ENCODE measurements at places on chromosomes 5 and 9.

DNA sequence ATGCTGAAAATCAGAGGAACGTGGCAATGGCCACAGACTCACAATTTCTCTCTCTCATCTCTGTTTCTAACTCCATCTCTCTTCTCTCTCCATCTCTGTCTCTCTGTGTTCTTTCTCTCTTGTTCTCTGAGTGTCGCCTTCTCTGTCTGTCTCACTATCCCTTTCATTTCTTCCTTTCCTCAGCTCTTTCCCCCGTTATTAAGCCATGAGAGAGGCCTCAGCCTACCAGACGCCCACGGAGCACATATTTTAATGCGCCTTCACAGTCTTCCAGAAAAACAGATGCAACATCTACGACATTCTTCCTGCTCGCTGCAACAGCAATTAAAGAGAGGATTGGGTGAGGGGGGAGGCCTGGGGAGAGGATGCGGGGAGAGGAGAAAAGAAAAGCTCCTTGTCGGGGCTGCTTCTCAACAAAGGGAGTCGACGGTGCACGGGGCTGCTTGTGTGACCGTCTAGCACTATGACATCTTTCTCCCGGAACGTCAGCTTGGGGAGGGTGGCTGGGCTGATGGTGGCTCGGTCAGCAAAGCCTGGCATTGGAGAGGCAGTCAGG lies 37.7 kb upstream of the NEURL1B start:
- DNase-seq, result no peak

DNA sequence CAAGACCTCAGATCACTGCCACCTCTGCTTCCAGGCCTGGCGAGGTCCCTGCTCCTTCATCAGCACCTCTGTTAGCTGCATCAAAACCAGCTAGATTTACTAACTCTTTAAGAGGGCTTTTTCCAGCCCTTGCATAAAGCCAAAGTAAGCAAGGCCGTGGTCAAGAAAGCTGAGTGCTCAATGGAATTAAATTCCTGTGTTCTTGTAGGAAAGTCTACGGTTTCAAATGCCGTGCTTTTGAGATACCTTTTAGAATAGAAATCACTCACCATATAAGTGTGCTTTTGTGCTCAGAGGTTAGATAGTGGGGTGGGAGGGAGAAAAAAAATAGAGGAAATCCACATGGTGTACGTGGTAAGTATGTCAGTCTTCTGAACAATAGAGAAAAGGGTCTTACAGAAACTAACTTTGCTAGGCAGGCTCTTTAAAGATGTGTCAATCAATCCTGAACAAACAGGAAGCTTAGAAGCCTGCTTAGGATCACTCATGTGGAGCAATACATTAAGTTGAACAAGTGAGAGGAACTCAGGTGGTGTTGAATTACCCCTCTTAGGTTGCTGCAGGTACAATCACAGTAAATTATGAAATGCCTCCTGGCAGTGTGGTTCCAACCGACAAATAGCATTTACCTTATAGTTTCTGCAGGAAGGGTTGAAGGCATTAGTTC lies 79.7 kb downstream of the SEMA6A start:
- no peak for DNase-seq

- no peak for DNase-seq
Observed at GRCh38 chr5:17470064-17470463, 28.0 kb upstream of the TAF11L2 start.

- no peak for DNase-seq
Observed at GRCh38 chr9:107170801-107171200, 112.3 kb upstream of the RAD23B start.

- no peak for DNase-seq
Observed at GRCh38 chr5:94031631-94032030, 290.2 kb upstream of the POU5F2 start.

- no peak for DNase-seq
Observed at GRCh38 chr5:113524927-113525326, 11.4 kb downstream of the YTHDC2 start.

GRCh38 chr5:10393491-10393890 lies 40.0 kb downstream of the MARCHF6 start:
- DNase-seq, result no peak

- no peak for DNase-seq
Observed at GRCh38 chr9:97313746-97314145, 6.3 kb downstream of the CCDC180 start.

- DNase-seq, result no peak
Observed at GRCh38 chr5:72837524-72838096, 21.1 kb downstream of the TNPO1 start.

DNA sequence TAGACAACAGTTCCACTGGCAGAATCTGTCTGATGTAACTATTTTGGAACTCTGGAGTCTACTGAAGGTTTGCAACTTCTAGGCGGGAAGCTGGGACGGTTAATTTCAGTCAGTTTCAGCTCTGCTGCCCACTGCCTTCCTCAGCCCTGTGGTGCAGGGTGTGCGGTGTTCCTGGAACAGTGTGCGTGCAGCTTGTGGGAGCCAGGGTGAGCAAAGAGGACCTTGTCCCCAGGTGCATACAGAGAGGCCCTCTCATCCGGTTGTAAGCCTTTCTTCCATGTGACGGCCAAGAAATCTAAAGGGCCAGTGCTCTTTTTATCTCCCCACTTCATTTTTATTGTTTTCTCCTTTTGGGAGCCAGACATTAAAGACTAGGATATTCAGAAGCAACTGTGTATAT lies 114.6 kb downstream of the EHMT1 start:
- no peak for DNase-seq

DNA sequence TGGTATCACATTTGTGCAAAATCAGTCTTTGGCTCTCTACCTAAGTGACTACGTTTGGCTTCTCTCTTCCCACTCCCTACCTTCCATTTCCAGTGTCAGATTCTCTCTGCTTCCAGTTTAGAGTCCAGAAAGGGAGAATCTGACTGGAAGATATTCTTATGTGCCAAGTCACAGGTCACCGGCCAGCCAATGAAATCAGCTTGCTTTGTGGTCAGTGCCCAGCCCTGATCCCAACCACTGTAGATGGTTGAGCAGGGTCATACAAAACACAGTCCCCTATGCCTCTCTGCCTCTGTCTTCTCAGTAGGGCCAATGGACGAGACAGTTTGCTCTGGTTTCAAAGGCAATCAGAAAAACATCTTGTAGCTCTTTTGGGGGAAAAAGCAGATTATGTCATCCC lies 15.6 kb upstream of the EPB41L4B start:
- no peak for DNase-seq

- no peak for DNase-seq
Observed at GRCh38 chr5:56456002-56456401, 222.9 kb upstream of the ANKRD55 start.

- no peak for DNase-seq
Observed at GRCh38 chr5:35213608-35214007, 16.7 kb downstream of the PRLR start.

GRCh38 chr5:111984044-111984443 lies 227.1 kb upstream of the NREP start:
- DNase-seq, result no peak

DNA sequence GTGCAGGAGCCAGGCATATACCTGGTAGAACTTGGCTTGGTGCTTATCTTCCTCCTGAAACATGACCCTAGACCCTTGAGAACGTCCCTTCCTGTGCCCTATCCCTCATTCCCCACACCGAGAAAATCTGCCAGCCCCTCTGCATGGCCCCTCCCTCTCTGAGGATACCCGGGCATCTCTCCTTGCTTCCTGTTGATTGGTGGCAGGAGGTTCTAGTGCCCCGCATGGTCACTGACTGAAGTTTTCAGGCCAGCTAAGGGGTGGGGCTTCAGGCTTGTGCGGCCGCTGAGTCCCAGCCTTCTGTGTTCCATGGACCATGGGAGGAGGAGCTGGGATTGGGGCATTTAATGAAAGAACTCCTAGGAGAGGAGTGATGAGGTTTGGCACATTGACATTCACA lies 22.8 kb downstream of the IGIP start:
- no peak for DNase-seq

- no peak for DNase-seq
Observed at GRCh38 chr5:126888175-126888574, 111.2 kb downstream of the LMNB1 start.

- no peak for DNase-seq
Observed at GRCh38 chr9:134544388-134545214, 97.0 kb upstream of the COL5A1 start.

DNA sequence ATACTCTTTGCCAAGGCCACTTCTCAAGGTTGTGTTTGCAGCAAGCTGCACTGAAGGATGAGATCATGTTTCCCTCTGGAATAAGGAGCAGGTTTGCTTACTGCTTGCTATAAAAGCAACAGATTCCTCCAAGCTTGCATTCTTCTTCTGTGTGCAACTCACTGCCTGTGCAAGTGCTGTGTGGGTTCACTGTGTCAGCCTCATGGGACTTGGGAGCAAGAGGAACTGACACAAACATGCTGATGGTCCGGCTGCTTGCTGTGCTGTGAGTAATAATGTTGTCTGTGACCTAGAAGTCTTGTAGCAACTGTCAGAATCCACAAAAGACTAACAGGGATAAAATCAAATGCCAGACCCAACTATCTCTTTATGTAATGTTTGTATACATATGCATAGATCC lies 33.6 kb upstream of the SHC3 start:
- no peak for DNase-seq

GRCh38 chr5:74056789-74057164 lies 430.8 kb downstream of the ARHGEF28 start:
- DNase-seq, result no peak

DNA sequence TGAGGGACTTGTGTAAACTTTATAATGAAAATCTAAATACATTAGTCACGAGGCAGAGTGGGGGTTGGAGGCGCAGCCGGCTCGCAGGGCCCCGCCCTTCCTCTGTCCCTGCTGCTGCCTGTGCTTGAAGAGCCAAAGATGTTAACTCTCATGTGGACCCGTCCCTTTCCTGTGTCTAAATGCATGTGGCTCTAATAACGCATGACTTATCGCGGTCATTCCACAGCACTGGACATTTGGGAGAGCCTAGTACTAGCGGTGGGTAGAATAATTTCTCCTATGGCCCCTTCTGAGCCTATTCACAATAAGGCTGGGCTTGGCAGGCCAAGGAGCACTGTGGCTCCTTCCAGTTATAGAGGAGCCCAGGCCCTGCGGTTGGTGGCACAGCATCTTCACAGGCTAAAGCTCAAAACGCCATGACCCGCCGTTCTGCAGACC lies 82.3 kb upstream of the SIMC1 start:
- DNase-seq, result no peak

- DNase-seq, result no peak
Observed at GRCh38 chr9:129093602-129094386, 12.9 kb downstream of the DOLPP1 start.

GRCh38 chr5:148586796-148587195 lies 67.5 kb downstream of the HTR4 start:
- no peak for DNase-seq

DNA sequence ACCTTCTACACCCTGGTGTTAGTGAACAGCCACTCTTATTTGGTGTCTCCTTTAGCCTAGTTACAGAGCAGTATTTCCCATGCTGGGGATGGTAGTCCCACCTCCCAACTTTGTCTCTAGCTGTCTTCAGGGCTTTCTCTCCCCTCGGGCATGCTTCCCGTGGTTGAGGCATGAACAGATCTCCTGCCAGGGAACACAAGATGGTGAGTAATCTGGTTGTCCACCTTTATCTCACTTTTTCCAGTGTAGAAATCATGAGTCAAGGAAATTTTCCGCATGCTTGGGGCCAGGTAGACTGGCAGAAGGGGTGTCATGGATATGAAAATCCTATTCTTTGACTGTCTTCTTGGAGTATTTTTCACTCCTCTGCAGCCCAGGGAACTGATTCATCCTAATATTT lies 532.9 kb downstream of the ANXA1 start:
- no peak for DNase-seq

DNA sequence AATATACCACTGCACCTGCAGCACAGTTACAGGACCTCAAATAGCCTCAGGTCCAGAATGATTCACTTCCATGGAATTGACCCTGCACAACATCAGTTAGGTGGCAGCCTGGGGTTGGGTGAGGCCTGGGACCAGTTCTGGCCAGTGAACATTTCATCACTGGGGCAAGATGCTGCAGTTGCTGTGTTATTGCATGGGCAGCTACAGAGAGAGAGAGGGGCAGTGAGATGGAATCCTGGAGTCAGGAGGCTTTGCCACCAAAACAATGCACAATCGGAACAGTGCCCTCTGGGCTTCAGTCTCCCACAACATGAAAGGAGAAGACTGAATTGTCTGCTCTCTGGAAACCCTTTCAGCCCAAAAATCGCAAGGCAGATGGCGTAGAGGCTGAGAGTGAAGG lies 51.8 kb downstream of the SH3TC2 start:
- no peak for DNase-seq

- no peak for DNase-seq
Observed at GRCh38 chr9:95459851-95460517, 56.8 kb downstream of the PTCH1 start.

DNA sequence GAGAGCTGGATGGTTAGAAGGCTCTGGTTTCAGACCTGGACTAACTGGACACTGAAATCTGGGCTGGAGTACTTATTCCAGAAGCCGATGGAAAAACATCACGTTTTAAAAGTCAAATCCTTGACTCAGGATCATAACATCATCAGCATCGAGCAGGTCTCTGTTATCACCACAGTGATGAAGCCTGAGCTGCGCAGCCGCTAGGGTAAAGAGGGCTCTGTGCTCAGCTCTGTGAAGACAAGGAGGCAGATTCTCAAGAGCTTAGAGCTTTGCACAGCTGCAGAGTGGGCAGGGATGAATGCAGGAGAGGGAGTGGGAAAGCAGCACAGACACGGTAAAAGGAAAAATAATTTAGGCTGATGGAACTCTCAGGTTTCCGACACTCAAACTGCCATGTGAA lies 208.8 kb upstream of the TAS2R1 start:
- DNase-seq, result no peak

DNA sequence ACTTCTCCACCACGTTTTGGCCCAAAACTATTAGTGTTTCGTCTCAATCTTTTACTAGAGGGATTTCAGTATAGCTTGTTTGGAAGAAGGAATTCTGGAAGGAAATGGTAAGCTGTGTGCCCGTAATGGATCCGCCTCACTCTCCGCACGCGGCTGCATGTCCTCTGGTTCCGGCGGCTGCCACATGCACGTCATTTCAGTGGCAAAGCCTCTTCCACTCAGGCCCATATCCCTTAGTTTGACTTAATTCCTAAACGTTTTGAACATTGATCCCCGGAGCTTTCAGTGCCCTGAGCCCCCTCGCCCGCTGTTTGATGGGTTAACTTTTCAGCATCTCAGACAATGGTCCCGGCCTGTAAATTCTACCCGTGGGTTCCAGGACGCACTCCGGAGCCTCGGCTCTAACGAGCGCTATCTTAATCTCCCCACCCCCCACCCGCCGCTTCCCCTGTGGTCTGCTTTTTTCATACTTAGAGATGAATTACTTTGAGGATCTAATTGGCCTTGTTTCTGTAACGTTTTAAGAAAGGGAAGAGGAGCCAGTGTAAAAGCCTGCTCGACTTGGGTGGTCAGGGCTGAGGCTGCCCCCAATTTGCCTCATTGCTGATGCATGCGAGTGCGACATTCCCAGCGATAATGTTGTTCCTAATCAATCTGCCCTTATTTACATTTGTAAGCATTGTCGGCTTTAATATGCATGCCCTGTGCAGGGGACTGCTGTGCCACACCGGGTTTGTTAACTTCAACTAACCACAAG lies 4.6 kb downstream of the PTCH1 start:
- no peak for DNase-seq

GRCh38 chr5:111116550-111116949 lies 24.4 kb downstream of the WDR36 start:
- no peak for DNase-seq

- DNase-seq, result no peak
Observed at GRCh38 chr5:91464886-91465646, 81.9 kb upstream of the ARRDC3 start.

- DNase-seq, result peak; percentile 78
Observed at GRCh38 chr9:79883073-79883645, 311.4 kb downstream of the TLE4 start.
